ENCODE measurements at places on chromosomes 11 and 22. TPM values are rescaled to one million over a fixed set of nuclear protein-coding genes. Genes with fewer than 3 reads are reported as not detected.

The ZW10 gene
- 12.8 TPM for total RNA-seq

The HEPHL1 gene
- not detected for total RNA-seq

The CDC42EP1 gene
- 8.2 TPM for total RNA-seq

The CASP5 gene
- total RNA-seq = not detected

The PNPLA3 gene
- 0.33 TPM for total RNA-seq

The KIRREL3 gene
- total RNA-seq = not detected

The RAB39A gene
- total RNA-seq = under 0.01 TPM

The MRPL21 gene
- total RNA-seq = 71.8 TPM
